Thyroid gland (tissue), 4 donors: ENCODE measurements at places on chromosomes 1 and 21.

DNA sequence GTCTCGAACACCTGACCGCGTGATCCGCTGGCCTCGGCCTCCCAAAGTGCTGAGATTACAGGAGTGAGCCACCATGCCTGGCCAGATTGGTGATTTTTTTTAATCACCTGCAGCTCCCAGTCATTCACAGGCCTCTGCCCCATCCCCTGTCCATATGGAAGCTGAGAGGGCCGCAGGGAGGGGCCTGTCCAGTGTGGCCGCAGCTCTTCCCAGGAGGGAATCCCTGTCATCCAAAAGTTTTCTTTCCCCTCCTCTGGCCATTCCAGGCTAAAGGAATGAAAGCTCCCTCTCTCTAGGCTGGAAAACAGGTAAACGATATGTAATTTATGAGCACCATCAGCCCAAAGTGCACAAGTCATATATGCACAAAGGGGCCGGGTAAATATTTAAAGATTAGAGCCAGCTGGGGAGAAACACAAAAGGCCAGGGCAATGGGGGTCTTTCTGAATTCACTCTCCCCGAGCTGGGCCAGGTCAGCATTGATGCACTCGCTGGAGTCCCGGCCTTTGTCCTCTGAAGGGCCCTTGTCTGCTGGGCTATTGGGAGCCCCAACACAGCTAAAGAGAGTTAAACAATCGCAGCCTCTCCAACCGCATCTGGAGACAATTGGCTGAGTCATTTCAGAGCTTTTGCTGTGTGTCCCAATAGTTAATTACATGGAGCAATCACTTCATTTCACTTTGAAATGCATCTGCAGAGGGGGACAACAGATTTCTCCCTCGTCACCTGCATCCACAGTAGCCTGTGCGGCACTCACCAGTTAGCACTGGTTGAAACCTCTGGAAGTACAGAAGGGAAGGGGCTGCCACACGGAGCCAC lies 3.8 kb upstream of the HES3 start:
- DNase-seq, result no peak

DNA sequence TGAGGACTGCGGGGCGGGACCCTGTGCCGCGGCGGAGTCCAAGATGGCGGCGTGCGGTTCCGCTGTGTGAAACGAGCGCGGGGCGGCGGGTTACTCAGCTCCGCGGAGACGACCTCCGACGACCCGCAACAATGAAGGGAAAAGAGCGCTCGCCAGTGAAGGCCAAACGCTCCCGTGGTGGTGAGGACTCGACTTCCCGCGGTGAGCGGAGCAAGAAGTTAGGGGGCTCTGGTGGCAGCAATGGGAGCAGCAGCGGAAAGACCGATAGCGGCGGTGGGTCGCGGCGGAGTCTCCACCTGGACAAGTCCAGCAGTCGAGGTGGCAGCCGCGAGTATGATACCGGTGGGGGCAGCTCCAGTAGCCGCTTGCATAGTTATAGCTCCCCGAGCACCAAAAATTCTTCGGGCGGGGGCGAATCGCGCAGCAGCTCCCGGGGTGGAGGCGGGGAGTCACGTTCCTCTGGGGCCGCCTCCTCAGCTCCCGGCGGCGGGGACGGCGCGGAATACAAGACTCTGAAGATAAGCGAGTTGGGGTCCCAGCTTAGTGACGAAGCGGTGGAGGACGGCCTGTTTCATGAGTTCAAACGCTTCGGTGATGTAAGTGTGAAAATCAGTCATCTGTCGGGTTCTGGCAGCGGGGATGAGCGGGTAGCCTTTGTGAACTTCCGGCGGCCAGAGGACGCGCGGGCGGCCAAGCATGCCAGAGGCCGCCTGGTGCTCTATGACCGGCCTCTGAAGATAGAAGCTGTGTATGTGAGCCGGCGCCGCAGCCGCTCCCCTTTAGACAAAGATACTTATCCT lies 430 bp downstream of the RBM15 start:
- peak; percentile 62 for DNase-seq

- DNase-seq, result no peak
Observed at GRCh38 chr1:90391126-90391525, 326.0 kb downstream of the BARHL2 start.

DNA sequence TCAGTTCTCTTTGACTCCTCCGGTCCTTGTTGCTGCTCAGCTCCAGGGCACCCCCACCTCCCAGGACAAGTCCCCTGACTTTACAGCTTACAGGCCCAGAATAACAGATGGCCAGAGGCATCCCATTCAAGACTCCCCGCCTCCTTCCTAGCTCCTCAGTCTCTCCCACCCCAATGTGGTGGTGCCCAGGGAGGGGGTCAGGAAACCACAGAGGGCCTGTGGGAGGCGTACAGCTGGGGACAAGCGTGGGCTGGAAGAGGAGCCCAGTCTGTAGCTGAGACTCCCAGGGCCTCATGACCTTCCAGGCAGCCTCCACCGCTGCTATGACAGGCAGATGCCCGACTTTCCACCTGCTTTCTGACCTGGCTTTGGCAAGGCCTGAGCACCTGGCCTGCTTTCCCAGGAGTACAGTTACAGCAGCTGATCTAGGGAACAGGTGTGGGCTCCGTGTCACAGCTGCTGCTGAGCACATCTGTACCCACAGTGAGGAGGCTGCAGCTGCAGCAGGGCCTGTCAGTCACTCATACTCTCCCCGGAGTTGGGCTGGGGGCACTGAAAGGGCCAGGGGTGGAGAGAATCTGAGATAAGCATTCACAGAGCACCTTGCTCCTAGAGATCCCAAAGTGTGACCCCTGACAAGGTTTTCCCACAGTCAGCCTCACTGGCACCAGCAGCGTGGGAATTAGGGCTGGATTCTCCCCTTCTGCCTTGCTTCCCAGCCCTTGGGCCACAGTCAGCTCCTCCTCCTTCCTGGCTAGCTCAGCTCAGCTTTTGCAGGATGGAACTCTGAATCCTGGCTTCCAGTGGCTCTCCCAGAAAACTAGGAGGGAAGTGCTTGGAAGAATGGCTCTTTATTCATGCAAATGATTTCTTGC lies 7.1 kb upstream of the NAV1 start:
- DNase-seq, result no peak

DNA sequence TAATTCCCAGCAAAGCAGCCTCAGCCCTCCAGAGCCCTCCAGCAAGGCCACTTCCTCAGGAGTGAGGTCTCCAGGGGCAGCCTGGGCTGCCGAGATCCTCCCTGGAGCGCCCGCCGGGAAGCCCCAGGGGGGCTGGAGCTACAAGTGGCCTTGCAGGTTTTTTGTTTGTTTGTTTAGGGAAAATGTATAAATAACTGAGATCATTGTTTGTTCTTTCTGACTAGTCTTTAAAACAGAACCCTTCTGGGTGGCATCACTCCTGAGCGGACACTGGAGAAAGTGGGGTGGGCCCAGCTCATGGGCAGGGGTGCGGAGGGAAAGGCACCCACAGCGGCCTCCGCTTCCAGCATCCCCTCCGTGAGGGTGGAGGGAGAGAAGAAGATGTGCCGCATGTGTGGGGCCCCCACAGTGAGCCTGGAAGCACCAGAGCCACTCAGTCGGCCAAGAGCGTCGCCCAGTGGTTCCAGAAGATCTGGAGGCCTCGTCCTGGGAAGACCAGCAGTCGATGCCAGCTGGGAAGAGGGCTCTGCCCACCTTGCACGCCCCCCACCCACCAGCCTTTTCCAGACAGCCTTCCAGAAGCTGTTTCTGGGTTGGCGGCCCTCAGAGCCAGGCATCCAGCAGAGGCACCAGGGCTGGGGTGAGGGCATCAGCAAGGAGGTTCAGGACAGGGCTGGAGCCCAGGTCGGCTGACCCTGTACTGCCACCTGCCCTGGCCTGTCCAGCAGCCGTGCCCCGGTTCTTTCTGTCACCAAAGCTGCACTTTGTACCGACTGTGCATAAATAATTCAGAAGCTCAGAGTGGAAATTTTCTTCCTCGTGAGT lies 34.6 kb downstream of the TFF3 start:
- DNase-seq, result no peak

DNA sequence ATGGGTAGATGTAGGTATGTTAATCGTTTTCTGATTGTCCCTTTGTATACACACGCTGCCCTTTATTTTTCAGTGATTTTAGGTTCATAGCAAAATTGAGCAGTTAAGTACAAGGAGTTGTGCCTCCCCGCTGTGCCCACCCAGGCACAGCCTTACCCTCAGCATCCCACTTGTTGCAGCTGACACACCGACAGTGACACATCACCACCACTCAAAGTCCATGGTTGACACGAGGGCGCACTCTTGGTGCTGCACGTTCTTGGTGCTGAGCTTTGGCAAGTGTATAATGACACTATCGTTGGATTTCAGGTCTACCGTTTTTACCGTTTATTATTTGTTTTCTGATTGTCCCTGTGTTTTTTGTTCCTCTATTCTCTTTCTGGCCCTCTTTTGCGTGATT lies 15.6 kb downstream of the C1orf159 start:
- no peak for DNase-seq

- no peak for DNase-seq
Observed at GRCh38 chr21:45124596-45124995, 50.2 kb downstream of the ADARB1 start.

DNA sequence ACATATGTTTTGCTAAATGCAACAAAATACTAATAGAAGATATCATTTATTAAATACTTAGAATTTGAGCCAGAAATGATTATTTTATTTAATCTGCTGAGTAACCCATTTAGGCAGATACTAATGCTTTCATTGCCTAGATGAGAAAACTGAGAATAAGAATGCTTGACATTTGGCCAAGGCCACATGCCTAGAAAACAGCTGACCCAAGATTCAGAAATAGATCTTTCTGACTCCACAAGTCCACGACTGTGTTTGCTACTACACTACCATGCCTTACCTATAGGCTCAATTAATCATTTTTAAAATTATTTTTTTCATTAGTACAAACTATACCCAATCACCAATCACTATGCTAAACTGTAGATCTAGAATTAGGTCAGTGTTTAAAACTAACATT lies 129.7 kb downstream of the ATP1B1 start:
- DNase-seq, result peak; percentile 13

- DNase-seq, result peak; percentile 69
Observed at GRCh38 chr1:26045722-26046245, at the start of gene SLC30A2. Gene SLC30A2, minus strand, starts transcription at chr1:26046118. Its CDS starts 222 bp downstream, at chr1:26045896.

DNA sequence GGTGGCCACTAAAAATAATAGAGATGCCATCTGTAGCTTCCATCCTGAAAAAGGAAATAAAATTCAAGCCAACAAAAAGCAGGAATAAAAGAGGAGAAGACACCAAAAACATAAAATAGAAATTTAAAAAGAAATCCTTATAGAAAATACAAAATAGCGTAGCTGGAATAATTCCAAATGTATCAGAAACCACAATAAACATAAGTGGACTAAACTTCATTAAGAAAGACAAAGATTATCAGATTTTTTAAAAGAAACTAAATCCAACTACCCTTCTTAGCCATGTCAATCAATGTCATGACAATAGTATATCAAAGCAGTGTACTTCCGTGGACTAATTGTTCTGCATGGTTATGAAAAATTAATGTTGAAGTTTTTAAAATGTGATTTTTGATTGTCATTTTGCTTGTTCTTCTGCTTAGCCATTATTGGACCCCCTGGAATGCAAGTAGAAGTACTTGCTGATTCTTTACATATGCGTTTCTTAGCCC lies 13.2 kb downstream of the IL10RB start:
- no peak for DNase-seq

GRCh38 chr1:209229494-209230061 lies 353.9 kb upstream of the CAMK1G start:
- DNase-seq, result no peak

DNA sequence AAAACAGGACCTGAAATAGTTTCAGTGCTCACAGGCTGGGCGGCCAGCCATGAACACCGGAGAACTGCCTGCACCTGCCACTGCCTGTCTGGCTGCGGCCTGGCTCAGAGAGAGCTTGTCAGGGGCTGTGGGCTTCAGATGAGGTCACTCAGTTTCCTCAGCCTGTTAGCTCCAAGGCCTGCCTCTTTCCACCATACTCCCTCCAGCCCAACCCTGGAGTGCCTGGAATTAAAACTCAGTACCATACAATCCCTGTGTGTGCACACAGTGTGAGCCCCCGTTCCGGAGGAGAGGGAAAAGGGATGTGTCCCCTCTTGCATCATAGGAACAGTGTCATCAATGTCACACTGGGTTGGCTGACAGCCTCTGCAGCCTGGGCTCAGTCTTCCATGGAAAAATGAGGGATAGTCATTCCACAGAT lies 16.2 kb downstream of the CACNA1S start:
- DNase-seq, result no peak

GRCh38 chr1:221793439-221794078 lies 51.7 kb upstream of the DUSP10 start:
- DNase-seq, result no peak

DNA sequence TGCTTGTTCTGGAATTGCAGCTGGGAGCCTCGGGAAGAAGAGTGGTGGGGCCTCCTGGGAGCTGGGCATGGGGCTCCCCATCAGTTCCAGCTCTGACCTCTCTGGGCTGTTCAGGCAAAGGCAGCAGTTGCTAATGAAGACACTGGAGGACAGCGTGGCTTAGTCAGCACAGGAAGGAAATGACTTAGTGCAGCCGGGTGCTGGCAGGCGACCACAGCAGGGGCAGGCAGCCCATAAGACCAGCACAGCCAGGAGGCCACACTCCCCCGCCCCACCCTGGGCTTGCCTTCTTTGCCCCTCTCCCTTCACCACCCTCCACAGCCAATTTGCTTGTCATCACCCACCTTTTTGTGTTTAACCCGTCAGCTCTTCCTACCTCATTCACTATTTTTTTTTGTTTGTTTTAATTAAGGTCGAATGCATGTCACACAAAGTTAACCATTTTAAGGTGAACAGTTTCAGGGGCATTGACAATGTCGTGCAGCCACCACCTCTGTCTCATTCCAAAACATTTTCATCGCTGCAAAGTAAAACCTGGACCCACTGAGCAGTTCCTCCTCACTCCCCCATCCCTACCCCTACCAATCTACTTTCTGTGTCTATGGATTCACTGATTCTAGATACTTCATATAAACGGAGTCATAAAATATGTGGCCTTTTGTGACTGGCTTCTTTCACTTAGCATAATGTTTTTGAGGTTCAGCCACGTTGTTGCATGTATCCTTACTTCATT lies 10.9 kb downstream of the OLIG2 start:
- DNase-seq, result no peak

DNA sequence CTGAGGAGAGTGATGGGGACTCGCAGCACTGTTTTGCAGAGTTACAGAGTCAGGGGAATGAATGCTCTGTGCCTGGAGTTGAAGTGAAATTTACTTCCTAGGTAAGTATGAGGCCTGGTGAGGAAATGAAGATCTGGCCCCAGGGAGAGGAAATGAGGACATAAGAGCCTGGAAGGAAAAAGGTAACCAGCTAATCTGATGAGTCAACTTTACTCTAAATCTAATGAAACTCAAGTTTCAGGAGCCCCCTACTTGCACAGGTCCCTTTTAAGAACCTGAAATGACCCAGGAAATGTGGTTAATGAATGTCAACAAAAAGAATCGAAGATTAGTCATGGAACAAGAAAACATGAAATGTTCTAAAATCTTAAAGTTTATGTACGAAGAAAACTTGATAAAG lies 599.0 kb downstream of the AGBL4 start:
- no peak for DNase-seq

- no peak for DNase-seq
Observed at GRCh38 chr1:230858918-230859729, 9.2 kb downstream of the C1orf198 start.

- DNase-seq, result no peak
Observed at GRCh38 chr1:49051647-49052046, 275.0 kb upstream of the BEND5 start.

- peak; percentile 51 for DNase-seq
Observed at GRCh38 chr1:215082532-215083382, at the start of gene KCNK2. Gene KCNK2, plus strand, starts transcription at chr1:215082737. Its CDS starts 649 bp downstream, at chr1:215083386.

GRCh38 chr1:231240531-231240882 lies 505 bp upstream of the GNPAT start:
- no peak for DNase-seq
